ENCODE measurements at places on chromosomes 7 and 10.

DNA sequence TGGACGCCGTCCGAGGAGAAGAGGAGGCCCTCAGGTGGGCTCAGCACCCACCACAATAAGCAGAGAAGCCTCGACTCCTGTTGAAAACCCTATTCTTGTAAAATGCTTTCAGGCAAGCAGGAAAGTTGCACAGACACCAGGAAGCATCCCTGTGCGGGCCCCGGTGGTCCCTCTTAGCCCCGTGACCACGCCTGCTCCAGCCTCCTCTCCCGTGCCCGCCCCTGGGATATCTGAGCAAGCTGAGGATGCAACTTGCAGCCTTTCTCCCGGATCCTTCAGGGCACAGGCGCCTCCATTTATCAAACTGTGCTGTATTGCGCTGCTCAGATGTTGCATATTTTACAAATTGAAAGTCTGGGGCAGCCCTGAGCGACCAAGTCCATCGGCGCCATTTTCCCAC, 72.7 kb downstream of the CFAP46 start:
- no peak for DNase-seq

DNA sequence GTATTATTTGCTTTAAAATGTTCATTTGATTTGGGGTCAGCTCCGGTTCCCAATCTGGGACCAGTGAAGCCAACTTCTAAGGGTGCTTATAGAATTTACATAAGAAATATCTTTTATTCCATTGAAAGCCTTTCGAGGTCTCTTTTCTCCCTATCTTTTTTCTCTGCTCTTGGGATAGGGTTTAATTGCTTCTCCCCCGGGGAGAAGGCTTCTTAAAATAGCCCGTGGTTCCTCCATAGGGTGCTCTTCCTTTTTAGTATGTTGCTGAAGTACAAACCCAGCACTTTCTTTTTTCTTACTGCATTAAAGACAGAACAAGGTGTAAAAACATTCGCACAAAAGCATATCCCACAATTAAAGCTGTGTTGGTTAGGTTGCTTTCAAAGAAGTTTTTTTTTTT, 107.5 kb downstream of the POU6F2 start:
- DNase-seq = no peak

- DNase-seq = no peak
Observed at GRCh38 chr10:127899766-127900387, 7.0 kb upstream of the PTPRE start.

GRCh38 chr7:79504607-79505389, 51.3 kb upstream of the MAGI2 start:
- DNase-seq = no peak

DNA sequence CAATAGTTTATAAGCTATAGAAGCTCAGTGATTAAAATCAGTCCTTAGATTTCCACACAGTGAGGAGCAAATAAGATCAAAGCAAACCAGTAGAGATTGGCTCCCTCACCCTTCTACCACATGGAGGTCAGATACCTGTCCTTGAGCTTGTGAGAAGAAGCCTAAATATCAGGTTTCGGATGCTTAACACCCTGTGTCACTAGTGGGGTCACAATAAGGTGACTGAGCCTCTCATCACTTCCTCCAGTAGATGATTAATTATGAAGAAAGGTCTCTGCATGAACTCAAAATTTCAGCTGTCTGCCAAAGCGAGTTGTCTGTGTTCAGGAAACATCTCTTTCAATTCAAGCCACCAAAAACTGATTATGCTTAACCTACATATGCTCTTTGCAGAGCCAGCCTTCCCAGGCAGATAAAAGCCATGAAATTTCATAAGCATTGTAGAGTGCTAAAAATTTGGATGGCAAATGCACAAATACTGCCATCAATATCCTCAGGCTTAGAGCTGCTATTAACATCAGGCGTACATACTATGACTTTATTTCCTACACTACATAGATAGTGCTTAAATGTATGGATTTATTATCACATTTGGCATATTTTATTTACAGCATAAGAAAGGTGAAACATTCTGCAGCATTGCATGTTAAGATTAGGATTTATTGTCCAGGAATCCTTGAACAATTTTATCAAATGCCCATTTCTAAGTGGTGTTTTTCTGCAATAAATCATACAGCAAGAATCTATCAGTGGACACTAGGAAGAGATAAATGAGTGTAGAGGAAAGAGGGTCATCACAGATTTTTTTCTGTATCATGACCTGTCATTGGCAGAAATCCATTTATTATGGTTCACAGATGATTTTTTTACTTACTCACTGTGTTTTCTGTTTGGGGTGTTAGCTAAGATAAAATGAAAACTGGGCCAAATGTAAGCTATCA, 285.1 kb upstream of the SP8 start:
- DNase-seq = no peak

DNA sequence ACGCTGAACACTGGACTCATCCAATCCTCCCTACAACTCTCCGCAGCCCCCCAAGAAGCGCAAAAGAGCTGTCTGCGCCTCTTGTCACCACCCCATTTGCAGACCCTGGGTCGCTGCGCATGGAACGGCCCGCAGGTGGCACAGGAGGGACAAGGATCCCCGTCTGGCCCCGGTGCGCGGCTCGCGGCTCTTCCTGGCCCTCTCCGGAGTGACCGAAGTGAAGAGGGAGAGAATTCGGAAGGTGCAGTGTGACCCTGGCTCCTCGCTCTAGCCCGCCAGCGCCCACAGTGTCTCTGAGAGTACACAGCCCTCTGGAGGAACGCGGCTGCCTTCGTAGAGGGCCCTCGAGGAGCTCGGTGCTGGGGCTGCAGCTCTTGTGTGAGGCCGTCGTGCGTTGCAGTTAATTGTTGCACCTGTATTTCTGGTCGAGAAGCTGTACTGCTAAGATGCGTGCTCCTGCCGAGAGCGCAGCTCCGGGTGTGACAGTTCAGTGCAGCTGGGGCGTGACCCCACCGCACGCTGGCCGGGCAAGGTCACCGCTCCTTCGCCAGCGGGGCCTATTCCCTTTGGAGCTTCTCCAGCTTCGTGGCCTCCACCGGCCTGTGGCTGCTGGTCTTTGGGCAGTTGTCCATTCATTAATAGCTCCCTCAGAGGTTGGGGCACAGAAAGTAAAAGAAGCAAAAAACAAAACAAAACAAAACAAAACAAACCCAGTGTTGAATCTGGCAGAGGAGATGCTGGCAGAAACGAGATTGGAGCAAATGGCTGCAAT, 119.0 kb downstream of the SEC23IP start:
- no peak for DNase-seq

GRCh38 chr10:31034098-31034909, 2.6 kb upstream of the ZNF438 start:
- no peak for DNase-seq

DNA sequence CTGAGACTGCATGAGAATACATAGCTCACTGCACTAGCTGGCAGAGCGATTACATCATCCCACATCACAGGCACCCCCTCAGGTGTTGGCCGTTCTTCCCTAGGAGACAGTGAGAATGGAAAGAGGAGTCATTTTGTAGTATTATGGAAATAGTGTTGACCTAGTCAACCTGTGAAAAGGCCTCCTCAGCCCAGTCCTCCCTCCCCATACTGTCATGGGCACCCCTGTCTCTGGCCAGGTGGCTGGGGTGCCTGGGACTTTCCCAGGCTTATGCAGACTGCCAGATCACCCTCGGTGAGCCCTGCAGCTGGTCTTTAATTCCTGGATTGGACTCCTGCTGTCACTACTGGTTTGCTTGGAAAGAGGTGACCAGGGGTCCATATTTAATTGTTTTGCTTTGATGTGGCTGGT, 4.0 kb downstream of the INPP5A start:
- no peak for DNase-seq

- no peak for DNase-seq
Observed at GRCh38 chr10:51242393-51242792, 168.1 kb downstream of the PRKG1 start.

DNA sequence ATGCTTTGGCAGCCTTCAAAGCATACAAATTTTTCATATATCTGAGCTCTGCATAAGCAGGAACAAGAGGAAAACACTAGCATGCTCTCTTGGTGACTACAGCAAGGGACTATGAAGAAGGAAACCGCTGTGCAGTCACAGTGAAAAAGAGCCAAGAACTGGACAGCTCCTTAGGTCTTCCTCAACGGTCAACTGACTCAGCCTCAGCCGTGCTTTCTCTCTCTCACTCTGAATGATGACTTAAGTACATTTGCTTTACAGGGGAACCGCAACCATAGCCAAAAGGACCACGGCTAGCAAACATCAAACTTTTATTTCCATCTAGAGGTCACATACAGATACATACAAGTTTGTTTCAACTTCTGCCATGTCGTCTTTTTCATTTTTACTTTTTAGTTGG, 69.9 kb downstream of the HYCC1 start:
- DNase-seq = no peak

GRCh38 chr7:122528879-122529481, 169.9 kb downstream of the RNF133 start:
- DNase-seq = peak; percentile 61

DNA sequence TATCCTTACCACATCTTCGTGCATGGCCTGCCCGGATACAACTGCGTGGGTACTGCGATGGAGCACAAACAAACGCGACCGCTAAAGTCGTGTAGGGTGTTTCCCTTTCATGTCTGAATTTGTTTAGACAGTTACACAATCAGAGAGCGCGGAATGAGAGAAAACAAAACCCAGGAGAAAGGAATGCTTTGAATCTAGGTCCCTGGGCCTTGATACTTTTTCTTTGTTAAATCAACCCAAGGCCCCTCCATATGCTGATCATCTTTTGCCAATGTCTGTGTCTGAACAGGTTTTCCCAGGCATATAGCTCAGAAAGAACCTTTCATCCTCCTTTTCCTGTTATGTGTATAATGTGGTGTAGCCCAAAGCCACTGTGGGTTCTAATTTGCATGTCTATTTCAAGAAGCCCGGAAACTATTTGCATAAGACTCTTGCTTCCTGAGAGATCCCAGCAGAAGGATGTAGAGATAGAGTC, 145.8 kb downstream of the FRMD4A start:
- DNase-seq = no peak

GRCh38 chr10:58590152-58590840, 77.6 kb downstream of the BICC1 start:
- no peak for DNase-seq

GRCh38 chr10:89120931-89121763, 86.0 kb downstream of the CH25H start:
- DNase-seq = no peak

DNA sequence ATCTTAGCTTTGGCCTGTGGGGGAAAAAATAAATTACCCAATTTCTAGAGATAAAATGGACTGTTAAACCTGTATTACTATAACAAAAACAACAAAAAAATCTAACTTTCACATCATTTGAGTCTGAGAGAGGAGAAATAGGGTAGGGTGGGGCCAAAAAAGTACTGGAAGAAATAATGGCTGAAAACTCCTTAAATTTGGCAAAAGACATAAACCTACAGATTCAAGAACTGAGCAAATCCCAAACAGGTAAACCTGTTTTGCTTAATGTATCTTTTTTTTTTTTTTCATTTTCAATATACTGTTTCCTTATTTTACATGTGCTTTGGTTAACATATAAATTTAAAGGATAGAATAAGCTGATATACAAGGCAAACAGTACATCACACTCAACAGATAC, 27.1 kb downstream of the SYPL1 start:
- no peak for DNase-seq

Measured in NCI-H2081 (cell line).